Inflammatory macrophage treated with lipopolysaccharide for 4 hours (primary cell): ENCODE measurements at places on chromosomes 2 and 18.

DNA sequence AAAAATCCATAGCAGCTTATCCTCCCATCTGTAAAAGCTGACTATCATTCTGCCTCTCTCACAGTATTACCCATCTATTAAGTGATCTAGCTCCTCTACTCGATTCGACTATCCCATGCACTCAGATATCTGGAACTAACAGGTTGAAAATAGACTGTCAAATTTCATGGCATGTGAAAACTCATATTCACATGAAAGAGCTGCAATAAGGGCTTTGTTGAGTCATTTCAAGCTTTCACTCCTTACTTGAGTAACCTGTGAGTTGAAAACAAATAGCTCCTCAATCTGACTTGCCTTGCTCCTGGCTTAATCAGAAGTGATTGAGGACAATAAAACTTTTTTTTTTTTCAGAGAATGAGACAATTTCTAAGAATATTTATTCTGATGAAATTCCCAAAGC is 192.4 kb upstream of the ERBB4 start:
- no peak for DNase-seq

- DNase-seq: no peak
Measured at GRCh38 chr2:226403369-226403768, 396.3 kb downstream of the IRS1 start.

- no peak for DNase-seq
Measured at GRCh38 chr2:29747786-29748470, 173.5 kb downstream of the ALK start.

- DNase-seq: no peak
Measured at GRCh38 chr2:172234716-172235691, 132.3 kb upstream of the DLX2 start.

- peak; percentile 1 for DNase-seq
Measured at GRCh38 chr18:60022671-60023276, 123.0 kb downstream of the PMAIP1 start.

DNA sequence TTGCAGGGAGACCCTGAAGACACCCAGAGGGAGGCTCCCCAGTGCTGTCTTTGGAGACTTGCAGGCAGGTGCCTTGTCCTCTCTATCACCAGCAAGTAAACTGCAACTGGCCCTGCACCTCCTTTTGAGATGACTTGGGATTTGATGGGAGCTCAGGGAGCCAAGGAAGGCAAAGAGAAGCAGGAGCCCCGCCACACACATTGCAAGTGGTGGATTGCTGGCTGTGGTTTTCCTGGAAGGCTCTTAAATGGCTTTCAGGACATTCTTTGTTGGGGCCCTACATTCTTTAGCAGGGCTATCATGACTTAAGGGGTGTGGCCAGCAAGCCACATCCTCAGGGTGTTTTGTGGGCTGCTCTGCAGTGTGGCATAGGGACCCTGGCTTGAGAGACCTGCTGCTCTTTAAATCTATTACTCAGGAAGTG is 39.9 kb upstream of the CDC42EP3 start:
- DNase-seq: no peak

DNA sequence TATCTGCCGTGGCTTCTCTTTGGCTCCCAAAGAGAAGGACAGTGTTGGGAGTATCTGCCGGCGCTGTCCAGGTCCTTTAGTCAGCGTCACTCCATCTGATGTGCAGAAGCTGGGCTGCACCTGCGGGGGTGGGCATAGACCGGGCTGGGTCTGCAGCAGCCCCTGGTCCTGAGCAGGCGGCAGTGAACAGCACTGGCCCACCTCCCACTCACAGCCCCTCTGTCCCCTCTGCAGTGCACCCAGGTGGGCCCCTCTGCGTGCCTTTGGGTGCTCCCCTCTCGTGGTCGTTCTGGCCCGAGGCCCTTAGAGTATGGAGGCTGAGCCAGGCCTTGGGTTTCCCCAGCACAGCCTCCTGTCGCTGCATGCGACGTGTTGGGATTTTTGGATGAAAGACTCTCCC is 95.7 kb downstream of the USP40 start:
- DNase-seq: no peak

DNA sequence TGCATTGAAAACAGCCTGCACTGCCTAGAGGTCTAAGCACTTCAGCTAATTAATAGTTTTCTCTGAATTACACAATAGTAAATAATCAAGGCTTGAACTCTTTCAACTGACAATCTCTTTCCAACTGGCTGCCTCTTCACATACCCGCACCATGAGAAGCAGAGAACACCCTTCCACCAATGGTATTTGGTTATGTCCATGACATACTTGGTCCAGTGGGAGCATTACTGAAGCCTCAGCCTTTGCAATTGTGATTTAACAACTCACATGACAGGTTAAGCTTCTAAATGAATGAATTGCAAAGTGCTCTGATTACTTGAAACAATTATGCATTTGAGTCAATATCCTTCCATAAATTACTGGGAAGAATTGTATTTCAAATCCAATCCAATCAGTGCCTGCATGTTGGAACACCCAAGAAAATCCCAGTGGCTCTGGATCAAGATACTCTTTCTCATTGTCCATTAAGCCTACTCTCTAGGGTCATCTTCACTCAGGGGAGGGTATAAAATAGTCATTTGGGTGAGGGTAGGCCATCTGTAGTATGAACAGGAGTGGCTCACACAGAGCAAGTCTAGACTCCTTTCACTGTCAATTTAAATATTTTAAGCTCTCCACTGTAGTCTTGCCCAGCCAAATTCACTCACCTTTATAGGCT is 101.1 kb downstream of the HS1BP3 start:
- DNase-seq: no peak

DNA sequence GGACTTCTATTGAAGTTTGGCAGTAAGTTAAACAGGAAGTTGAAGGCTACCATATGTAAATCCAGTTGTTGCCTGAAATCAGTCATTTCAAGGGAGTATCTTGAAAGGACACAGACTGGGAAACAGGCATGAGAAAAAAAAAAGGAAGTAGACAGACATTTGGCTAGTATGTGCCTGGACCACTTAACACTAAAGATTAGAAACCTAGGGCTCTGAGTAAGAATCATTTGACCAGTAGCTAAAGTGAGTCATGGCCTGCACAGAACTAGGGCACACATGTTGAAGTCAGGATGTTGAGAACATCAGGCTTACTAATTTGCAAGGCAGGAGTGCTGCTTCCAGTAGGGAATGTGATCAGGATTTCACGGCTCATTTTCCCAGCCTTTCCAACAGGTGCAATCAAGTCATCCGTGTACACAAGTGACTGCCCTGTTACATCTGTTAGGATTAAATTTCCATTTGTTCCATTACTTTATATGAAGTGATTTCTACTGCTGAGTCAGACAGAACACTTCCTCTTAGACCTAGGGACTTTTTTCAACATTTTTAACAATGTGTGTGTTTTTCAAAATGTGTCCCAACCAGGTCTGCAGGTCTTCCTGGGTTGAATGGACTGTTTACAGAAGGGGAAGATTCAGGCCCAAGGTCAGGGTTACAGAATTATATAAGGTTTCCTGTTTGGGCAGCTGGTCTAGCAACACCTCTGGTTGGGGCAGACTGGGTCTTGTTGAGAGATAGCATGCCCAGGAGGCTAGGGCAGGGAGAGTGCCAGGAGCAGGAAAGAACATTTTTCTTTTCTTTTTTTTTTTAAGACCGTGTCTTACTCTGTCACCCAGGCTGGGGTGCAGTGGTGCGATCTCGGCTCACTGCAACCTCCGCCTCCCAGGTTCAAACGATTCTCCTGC is 145.6 kb downstream of the TGIF1 start:
- DNase-seq: peak; percentile 98

- no peak for DNase-seq
Measured at GRCh38 chr18:74803769-74804168, 206.1 kb downstream of the ZNF407 start.

DNA sequence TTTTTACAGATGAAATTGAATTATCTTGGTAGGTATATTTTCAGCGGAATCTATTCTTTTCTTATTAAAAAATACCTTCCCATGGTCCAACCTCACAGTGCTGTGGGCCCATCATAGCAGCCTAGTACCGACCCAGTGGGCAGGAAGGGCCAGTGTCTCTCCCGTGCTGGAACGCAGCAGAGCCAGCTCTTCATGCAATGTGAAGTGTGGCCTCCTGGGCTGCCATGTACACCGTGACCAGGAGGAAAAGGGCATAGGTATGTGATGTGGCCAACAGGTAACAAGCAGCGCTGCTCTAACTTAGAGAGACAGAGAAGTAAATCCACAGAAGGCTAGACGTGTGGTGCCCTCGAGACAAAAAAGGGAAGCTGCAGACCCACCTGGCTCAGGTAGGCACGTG is 221.1 kb upstream of the SALL3 start:
- no peak for DNase-seq

GRCh38 chr18:48304906-48305693 is 104.1 kb downstream of the ZBTB7C start:
- no peak for DNase-seq

GRCh38 chr18:12659904-12660605 is 2.1 kb upstream of the SPIRE1 start:
- peak; percentile 49 for DNase-seq
